ENCODE measurements at places on chromosomes 16 and 17.

GRCh38 chr17:79778504-79779083 lies 646 bp downstream of the CBX2 start:
- DNase-seq = peak; percentile 49

DNA sequence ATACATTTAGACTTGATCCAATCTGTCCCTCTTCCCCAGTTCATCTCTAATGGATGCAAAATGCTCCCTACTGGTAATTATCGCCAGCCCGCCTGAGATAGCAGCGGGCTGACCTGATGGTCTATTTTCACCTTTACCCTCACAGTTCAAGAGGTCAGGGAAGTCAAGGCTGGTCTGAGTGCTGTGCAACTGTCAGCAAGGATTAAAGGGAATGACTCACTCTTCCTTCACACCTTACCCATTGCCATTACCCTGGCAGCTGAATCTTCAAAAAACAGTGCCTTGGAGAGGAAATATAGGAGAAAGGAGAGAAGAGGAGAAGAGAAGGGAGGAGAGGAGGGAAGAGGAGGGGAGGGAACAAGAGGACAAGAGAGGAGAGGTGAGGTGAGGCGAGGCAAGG lies 36.3 kb downstream of the GRB7 start:
- no peak for DNase-seq

GRCh38 chr17:7961421-7961820 lies 29.4 kb downstream of the CNTROB start:
- DNase-seq = no peak

- no peak for DNase-seq
Observed at GRCh38 chr17:72603420-72604242, 482.8 kb downstream of the SOX9 start.

- no peak for DNase-seq
Observed at GRCh38 chr17:82679586-82680465, 18.7 kb downstream of the RAB40B start.

- no peak for DNase-seq
Observed at GRCh38 chr17:10172241-10172741, 26.1 kb downstream of the GAS7 start.

GRCh38 chr16:89969741-89970410 lies 21.3 kb downstream of the DEF8 start:
- no peak for DNase-seq

- DNase-seq = no peak
Observed at GRCh38 chr16:89156740-89157645, 14.6 kb upstream of the CDH15 start.

- DNase-seq = no peak
Observed at GRCh38 chr17:73187203-73187769, 5.6 kb upstream of the COG1 start.

GRCh38 chr16:23227529-23227928 lies 45.0 kb downstream of the SCNN1G start:
- DNase-seq = no peak

DNA sequence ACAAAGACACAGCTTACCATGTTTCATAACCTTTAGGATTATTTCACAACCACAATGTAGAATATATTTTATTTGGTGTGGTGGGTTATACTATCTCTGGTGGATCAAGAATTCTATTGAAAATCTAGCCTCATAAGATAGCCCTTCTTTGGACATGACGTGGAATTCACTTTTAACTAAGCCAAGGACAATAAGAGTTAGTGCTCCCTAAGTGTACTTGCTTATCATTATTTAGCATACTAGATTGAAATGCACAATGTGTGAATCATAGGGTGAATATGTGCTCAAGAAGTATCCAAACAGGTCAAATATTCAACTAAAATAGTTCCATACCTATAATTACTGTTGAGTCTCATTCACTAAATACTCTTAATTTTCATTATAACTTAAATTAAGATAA lies 1179.5 kb upstream of the GOT2 start:
- no peak for DNase-seq

DNA sequence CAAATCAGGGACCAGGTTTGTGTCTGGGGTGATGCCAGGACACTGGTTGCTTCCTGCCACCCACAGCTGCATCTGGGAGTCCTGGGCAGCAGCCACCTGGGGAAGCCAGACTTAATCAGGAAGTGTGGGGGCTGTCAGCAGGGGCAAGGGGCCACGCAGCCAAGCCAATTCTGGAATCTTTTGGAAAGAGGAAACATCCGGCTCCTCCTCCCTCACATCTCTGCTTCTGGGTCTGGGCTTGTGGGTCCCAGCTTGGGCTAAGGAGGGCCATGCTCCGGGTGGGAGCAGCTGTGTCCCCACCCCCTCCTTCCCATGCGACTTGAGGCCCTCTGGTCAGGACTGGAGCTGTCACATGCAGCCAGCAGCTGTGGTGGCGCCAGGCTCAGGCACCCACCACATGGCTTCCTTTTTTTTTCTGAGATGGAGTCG lies 37.0 kb upstream of the CCDC182 start:
- DNase-seq = no peak

DNA sequence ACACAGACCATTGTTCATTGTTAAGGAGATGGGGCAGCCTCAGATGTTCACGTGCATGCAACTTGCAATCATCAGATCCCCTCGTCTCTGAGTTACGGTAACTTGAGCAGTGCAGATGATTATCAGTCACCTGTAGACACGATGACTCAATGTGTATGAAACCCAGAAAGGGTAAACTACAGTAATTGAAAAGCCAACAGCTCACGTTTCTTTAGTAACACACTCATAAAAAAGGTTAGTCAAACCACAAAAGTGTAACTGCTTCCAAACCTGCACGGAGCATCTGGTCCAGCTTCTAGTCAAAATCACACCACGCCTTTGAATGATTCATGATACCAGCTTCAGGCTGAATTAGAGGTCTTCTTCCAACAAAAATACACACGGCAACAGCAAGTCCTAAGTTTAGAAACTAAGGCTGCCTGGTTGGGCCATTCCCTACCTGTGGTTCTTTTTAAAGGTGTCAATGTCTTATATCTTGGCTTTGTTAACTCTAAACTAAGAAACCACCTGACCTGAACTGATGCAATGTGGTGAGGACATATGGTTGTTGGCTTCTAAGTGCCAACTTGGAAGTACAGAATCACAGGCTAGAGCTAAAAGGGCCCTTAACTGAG lies 32.3 kb downstream of the GRB7 start:
- no peak for DNase-seq

GRCh38 chr16:56198006-56198754 lies 6.9 kb downstream of the GNAO1 start:
- DNase-seq = no peak

DNA sequence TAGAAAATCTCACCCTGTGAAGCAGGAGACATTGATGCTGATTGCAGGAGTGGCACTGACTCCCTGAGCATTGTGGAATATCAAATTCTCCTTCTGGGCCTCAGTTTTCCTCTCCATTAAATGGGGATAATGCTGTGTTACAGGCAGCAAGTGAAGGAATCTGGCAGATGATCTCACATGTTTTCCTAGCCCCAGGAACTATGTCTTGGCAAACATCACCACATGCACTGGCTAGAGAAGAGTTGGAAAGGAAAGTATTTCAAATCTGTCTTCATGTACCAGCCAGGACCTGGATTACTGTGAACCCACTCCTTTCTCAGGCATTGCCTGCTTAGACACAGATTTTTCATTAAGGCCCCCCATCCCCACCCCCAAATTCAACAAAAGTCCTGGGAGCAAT lies 13.6 kb upstream of the CCL8 start:
- no peak for DNase-seq

- DNase-seq = no peak
Observed at GRCh38 chr17:80109066-80109660, 7.8 kb downstream of the GAA start.

DNA sequence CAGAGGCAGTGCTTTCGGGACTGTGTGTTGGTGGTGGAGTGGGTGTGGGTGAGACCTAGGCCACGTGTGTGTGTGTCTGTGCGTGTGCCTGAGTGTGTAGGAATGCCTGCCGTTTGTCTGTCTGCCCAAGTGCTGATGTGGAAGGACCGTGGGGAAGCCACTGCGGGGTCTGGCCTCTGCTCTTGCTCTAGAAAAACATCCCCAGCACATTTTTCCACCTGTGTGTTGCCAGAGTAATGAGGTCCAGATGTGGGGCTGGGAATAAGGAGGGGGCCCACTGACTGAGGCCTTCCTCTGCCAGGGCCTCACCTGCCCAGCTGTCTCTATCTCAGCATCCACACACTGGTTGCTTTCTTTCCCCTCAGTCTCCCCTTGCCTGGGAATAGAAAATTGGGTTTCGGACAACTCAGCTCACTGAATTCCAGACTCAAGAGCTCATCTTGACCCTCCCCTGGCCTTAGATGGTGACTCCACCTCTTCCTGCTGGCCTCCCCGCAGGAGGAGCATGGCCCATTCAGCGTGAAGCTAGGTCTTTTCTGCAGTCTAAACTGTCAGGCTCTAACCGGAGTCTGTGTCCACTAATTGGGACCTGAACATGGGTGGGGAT lies 7.6 kb downstream of the SGCA start:
- DNase-seq = no peak

GRCh38 chr17:78180083-78180482 lies 6.8 kb downstream of the TK1 start:
- no peak for DNase-seq

GRCh38 chr17:57538736-57539456 lies 206.2 kb downstream of the CCDC182 start:
- DNase-seq = no peak

DNA sequence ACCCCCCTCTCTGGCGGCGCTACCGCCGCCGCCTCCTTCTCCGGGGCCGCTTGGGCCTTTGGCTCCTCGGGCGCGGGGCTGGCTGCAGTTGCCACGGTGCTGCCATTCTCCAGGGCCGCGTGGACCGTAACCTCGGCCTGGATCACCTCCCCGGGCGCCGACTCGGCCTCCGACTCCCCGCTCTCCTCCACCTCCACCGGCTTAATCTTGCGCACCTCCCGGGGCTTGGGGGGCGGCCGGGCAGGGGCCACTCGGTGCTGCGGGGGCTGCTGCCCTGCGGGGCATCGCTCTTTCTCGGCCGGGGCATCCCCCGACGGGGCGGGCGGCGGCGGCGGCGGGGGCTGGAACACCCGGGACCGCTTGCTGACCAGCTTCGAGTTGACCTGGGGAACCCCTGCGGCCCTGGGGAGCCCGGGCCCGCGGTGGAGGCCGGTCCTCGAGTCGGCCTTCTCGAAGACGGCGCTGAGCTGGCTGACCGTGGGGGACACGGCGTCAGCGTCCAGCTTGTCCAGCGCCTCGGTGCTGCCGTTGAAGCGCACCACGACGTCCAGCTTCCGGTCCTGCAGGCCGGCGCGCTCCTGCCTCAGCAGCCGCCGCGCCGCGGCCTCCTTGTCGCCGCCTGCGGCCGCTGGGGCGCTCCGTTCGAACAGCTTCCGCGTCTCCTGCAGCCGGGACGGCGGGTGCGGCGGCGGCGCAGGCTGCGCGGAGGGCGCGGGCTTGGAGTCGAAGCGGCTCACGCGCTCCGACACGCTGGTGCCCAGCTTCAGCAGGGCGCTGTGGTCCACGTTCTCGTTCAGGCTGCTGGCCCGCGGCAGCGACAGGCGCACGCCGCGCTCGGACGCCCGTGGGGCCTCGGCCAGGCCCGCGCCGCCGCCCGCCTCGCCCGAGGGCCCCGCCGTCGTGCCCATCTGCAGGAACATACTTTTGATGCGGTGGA lies 792 bp downstream of the PPP1R9B start:
- peak; percentile 54 for DNase-seq

- no peak for DNase-seq
Observed at GRCh38 chr16:963913-964312, 6.9 kb downstream of the LMF1 start.

- DNase-seq = no peak
Observed at GRCh38 chr17:77884967-77885641, 73.4 kb upstream of the TNRC6C start.

- peak; percentile 39 for DNase-seq
Observed at GRCh38 chr17:69523244-69523861, 108.9 kb downstream of the MAP2K6 start.

- no peak for DNase-seq
Observed at GRCh38 chr17:66425756-66426396, 123.5 kb downstream of the PRKCA start.

DNA sequence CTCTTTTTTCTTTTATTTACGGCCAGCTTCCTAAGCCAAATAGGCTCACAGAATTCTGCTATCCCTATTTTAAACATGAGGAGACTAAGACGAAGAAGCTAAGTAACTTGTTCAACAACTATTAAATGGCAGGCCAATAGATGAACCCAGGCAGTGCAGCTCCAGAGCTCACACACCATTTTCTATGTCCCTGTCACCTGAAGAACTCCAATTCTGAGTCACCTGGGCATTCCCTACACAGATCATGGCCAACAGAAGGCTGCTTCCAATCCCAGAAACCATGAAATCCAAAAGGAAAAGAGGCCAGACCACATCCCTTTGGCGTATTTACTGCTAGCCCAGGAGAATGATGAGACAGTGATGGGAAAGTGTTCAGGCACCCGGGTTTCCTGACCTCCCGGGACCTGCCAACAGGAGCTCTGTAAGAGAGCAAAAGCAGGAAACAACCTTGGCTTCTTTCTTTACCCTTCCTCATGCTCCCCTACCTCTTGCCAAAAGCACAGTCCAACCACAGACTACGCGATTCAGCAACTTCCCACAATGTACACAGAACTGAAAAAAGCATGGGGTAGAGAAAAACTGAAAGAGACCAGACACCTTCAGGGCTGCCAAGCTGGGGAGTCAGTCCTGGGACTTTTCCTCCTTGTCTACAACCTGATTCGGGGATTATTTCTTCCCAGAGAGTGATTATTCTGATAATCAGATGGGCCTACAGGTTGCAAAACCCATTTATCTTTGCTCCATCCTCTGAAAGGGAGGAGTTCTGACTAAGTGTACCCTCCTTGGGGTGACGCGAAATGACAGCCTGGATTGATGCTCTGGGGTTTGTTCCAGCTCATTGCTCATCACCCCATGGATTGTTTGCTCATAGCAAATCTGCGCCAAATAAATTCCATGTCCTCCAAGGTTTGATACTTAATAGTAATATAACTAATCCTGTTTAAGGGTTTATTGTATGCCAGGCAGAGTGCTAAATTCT lies 47.8 kb upstream of the HAS3 start:
- DNase-seq = no peak

DNA sequence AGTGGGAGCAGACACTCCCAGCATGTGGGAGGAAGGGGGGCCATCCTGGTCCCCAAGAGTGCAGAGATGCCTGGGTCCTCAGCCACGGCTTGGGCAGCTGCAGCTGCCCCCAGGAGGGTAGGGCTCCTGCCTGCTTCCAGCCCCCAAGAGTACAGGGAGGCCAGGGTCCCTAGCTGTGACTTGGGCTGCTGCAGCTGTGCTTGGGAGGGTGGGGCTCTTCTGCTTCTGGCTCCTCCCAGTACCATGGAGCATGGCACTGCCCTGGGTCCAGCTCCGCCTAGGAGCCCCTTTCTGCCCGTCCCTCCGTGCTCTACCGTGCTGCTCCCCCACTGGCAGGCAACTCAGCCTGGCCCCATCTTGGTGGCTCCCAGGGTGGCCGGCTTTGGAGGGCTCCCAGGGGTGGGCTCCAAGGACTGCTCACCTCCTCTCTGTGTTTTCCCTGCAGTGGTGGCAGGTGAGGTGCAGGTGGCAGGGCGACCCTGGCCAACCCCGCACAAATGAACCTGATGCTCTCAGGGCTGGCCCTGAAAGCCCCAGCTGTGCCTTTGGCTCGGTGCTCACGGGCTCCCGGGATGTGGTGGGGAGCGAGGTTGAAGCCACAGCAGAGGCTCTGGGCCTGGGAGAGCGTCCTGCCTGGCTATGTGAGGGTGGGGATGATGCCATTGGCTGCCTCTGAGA lies 18.5 kb upstream of the USP22 start:
- no peak for DNase-seq

All from HEK293T (cell line).